ENCODE measurements at places on chromosomes 2 and 18.

DNA sequence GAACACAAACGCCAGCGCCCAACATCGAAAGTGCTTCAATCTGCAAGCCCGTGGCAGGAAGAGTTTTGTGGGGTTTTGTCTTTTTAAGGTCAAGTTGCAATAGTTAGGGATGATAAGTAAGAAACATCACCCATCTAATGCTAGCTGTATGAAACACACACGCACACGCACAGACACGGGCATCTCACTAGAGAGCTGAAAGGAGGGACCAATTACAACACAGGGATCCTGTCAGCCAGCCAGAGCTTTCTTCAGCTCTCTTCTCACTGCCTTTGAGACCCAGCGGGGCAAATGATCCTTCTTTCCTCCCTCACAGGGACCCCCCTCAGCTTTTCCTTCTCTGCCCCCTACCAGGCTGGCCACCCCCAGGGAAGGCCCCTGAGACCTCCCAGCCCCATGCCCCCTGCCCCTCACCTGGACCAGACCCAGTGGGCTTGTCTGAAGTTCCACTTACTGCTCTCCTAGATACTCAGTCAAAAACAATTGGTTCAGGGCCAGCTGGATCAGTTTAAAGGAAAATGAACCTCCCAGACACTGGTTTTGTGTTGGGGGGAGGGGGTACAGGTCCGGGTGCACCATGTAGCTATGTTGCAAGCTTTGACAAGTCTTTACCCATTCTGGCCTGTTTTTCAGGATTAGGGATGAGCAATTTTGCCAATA, 17.9 kb downstream of the CYP26B1 start:
- DNase-seq: no peak

DNA sequence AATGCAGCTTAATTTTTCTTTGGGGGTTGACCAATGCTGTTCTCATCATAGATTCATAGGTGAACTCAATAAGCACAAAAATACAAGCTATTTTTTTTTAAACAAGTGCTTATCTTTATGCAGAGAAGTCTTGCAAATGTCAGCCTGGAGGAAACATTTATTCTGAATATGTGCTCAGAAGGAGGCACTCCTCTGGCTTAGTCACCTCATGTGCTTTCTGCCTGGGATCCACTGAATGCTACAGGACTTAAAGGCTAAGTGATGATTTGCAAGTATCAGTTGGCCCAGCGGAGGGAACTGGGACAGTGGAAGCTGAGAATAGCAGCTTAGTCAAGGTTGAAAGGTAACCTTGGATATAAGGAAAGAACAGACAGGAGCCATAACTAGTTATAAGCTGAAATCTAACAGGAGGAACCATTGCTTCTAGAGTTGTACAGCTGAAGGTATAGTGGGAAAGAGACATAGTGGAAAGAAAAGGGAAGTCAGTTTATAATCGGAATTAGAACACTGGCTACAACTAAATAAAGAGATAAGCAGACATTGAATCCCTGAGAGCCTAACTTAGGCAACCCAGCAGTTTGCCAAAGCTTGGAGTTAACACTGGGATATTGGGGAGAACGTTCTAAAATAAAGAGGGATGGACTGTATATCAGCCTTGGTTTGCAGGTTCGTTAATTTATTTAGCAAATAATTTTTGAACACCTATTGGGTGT, 488.7 kb downstream of the SUCLG1 start:
- no peak for DNase-seq

- no peak for DNase-seq
These were observed 443.3 kb upstream of the MEIS1 start for GRCh38 chr2:65991381-65992197.

GRCh38 chr2:17626986-17627385, 86.5 kb downstream of the VSNL1 start:
- DNase-seq: no peak

DNA sequence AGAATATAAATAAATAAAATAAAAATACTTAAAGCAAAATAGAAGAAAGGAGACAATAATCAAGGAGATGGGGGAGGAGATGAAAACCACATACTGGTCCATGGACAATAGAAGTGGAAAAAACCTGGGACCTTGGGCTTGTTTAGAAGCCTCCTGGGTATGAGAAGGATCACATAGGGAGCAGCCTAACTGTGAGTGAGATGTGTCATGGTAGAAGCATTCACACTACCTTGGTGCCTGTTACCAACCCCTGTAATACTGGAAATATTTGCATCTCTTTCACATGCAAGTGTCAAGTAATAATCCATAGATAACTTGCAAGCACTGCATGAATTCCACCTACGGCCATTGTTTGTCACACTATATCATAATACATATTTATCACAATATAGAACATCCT, 23.2 kb upstream of the RNF103 start:
- no peak for DNase-seq

DNA sequence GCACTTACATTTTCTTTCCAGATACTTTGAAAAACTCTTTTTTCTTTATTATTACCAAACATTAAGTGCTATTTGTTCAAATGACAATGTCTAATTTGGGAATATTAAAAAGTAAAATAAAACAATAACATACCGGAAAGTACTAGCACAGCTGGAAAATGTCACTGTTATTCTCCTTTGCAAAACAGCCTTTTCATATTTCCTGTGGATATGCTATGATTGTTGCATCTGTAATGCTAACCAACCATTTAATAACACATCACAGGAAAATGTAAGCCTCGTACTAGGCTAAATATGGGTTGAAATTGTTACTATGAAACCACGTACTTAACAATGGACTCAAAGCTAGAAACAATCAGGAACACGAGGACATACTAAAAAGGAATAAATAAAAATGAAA, 298.1 kb downstream of the CBLN2 start:
- DNase-seq: no peak

- DNase-seq: no peak
These were observed 48.2 kb downstream of the EML4 start for GRCh38 chr2:42217307-42217706.

GRCh38 chr2:164913640-164914350, 41.5 kb downstream of the SLC38A11 start:
- no peak for DNase-seq

GRCh38 chr2:47568164-47568850, 165.4 kb downstream of the MSH2 start:
- DNase-seq: no peak

- no peak for DNase-seq
These were observed 182.3 kb downstream of the RDH14 start for GRCh38 chr2:18378020-18378653.

- DNase-seq: no peak
These were observed 271.5 kb downstream of the HRH4 start for GRCh38 chr18:24731981-24732380.

DNA sequence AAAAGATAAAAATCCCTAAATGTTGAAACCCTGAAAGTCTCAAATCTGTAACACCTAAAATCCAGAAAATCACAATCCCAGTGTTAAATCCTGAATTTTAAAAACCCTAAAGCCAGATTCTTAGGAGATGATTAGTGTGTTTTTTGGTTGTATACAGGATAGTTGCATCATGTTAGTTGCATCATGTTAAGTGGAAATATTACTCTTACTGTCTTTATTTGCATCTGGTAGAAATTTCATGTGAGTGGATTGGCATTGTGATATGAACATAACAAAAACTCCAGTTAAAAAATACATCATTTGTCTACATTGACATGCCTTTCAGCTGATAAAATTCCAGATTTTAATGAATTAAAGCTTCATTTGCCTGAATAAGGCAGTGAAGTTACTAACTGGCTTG, 683.1 kb upstream of the ACVR2A start:
- DNase-seq: no peak

DNA sequence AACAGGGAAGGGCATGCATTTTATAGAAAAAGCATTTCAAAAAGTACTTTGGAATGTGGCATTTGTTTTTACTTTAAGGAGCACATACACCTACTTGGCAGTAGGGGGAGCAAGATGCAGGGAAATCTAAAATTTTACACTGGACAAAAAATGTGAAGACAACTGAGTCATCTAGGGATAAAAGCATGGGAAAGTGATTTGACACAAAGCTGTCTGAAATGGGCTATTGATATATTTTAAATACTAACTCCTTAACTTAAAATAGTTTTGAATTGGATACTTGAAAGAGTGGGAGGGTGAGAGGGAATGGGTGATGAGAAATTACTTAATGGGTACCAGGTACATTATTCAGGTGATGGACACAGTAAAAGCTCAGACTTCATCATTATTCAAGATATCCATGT, 15.8 kb downstream of the TMEM200C start:
- no peak for DNase-seq

DNA sequence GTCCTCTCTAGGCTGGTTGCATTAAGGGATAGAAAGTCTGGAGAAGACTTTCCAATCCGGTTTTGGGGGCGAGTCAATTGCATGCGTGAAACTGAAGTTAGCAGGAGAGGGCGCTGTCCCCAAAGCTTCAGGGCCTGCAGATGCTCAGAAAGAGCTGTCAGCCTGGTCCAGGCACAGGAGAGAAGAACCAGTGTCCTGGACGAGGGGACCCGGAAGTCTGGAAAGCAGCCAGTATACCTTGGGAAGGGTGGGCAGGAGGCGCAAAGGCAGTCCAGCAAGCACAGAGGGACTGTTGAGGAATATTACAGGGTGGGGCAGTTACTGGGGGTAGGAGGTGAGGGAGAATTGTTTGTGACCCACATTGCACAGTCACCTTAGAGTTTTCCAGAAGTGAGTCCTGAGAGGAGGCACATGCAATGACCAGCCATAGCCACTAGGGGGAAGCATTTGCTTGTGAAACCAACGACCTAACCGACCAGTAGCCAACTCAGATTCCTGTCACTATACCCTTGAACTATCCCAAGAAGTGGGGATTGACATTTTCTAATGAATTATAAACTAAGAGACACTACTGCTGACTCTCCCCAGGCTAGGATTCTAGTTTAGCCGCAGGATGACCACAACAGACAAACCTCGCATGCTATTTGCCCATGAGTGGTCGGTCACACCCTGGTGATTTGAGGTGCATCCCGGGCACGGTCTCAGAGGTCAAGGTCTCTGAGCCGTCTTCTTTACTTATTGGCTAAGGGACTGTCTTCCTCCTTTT, 172.8 kb downstream of the RDH14 start:
- peak; percentile 18 for DNase-seq

GRCh38 chr2:25219621-25220020, 51.2 kb upstream of the POMC start:
- no peak for DNase-seq

DNA sequence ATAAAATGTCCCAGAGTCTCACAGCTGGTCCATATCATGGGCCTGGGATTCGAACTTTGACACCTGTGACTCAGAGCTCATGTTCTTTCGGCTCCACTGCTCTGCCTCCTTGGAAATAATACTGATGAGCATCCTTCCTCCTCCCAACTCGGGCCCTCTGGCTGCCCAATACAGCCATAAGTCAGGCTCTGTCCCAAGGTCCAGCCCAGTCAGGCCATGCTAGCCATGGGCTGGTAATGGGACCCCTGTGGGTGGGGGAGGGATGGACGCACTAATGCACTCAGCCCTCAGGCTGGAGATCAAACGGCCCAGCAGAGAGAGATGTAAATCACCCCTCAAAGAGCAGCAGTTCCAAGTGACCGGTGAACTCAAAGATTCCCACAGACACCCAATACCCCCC, 61.1 kb downstream of the DDX1 start:
- DNase-seq: no peak

DNA sequence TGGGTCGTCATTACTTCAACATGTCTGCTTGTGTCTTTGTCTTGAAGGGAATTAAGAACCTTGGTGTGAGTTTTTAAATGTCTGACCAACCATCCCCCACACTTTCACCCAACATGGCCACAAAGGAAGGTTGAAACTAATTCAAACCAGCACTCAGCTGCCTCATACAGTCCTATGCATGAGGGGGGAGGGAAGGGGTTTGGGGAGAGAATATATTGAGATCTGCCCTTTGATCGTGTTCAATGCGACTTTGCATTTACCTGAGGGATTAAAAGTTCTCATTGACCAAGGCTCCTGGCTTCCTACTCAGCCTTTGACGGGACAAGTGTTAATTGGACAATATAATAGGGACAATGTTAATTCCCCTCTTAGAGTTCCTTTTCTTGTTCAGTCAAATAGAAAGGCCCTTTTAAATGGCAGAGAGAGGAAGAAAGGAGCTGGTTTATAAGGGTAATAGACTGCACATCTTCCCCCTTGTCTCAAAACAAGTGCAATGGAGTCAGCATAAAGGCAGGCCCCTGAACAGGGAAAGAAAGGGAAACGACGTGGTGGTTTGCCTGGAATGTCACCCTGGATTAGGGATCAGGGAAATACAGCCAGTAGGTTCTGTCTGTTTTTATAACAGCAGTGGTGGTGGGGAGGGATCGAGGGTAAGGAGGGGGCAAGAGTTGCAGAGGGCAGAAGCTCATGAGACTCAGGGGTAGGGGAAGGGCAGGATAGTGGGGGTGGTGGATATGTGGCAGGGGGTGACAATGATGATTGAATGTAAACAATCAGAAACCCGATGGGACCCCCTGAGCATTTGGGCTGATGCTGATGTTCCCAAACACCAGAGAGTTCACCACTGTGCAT, 198.7 kb downstream of the MYCN start:
- DNase-seq: no peak
